ENCODE measurements at places on chromosomes 4 and X.

DNA sequence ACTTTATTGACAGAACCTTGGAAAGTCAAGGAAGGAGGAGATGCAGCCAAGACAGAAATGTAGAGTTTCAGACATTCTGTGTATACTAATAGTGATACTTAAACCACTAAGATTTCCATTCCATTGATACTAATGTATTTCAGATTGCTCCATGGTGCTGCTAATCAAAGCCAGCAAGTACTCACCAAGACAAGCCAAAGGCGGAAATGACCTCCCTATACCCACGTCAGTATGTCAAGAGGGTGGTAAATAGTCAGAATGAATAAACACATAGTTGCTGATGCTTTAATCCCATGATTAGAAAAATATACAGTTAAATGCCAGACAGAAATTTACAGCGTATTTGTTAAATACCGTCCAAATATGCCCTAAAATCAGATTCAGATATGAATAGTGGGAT is 417.8 kb upstream of the INTU start:
- no peak for DNase-seq

DNA sequence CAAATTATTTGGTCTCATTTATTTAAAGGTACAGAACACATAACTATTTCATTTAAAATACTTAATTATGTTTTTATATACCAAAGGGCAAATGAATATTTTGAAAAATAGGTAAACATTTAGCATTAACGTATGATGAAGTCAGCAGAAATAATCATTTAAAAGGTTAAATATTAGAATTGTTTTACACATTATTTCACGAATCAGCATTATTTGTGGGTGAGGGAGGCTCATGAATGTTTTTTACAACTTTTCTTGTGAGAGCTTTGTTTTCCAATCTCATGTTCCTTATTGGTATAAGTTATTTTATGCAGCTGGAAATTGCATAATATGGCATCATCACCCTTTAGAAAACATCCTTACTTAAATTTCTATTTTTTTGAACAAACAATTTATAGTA is 73.9 kb upstream of the FSTL5 start:
- no peak for DNase-seq

DNA sequence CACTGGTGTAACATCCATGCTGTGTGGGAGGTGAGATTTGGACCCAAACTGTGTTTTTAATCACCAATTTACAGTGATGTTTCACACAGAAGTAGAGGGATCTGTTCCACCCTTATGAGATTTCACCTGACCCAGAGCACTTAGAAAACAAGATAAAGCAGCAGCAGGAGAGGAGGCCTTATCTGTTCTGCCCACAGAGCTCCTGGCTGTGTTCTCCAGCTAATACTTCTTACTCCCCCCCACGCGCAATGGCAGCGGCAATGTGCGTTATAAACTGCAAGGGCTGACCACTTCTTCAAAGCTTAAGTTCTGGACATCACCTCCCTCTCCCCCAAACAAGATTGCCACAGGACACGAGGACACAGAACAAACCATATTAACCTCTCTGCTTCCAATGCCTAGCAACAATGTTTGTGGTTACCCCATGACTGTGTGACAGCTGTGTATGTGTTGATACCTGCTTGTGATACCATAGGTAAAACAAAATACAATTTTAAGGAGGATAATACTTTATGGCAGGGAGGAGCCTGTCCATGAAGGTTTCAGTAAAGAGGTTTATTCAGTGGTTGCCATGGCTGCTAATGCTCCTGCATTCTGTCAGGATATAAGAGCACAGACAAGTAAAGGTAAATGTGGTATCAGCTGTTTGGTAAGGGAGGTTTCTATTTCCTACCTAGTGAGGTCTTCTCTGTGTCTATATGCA is 210.0 kb downstream of the SOWAHB start:
- no peak for DNase-seq

DNA sequence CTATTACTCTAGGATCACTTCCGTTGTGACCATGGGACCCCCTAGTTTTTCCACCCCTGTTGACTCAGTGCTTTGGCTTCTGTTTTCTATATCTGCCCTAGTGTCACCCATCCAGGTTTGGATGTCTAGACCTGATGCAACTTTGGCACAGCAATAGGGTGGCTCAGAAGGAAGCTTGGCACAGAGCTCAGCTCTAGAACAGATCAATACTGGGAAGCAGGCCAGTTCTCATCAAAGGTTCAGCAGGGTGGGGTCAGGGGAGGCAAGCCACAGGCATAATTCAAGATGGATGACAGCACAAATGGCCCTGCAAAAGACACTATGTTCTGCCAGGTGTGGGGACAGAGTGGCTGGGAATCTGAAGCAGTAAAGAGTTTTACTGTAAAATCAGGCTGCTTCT is 74.2 kb upstream of the EGFL6 start:
- no peak for DNase-seq

- no peak for DNase-seq
These were observed at the start of gene MAGEC2 for GRCh38 chrX:142204522-142205433. Gene MAGEC2 (minus strand): TSS chrX:142205290. CDS start chrX:142203987, 1,303 bp downstream.

- DNase-seq = no peak
These were observed 23.5 kb downstream of the PDGFC start for GRCh38 chr4:156948133-156948532.

Measured in WTC11 (cell line).